ENCODE measurements at places on chromosomes 7 and 10.

GRCh38 chr7:120874722-120875121, 16.8 kb upstream of the TSPAN12 start:
- DNase-seq, result no peak

DNA sequence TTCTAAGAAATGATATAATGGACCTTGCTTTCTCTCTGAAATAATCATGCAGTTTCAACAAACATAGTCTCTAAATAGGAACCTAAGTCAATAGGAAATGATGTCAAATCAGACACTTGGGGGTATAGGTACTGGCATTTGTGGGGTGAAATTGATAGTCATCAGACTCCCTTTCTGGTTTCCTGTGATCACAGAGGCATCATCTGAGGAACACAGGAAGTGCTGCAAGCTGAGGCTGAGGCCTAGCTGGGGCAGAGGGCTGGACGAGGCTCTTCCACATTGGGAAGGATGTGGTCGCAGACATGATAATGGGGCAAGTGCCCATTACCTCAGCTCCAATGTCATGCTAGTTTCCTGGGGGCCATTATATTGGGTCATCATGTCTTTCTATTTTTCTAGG, 33.5 kb upstream of the TARP start:
- no peak for DNase-seq

- no peak for DNase-seq
These were observed 2.6 kb upstream of the TCERG1L start for GRCh38 chr10:131314148-131314547.

GRCh38 chr7:32461484-32461883, 28.7 kb downstream of the LSM5 start:
- DNase-seq, result no peak

DNA sequence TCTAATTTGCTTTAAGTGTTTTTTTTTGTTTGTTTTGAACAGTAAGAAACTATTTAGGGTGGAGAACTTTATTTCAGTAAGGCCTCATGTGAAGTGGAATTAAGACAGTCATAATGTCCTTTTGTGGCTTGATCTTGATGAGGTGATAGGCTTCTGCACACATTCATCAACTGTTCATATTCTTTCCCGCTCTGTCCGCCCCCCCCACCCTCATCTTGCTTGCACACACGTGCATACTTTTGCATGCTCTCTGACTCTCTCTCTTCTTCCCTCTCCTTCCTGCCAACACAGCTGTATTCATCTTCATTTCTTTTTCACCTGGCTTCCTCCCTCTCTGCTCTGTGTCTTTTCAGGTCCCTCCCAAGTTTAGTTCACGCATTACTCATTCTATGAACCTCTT, 429.6 kb downstream of the AUTS2 start:
- DNase-seq, result no peak

DNA sequence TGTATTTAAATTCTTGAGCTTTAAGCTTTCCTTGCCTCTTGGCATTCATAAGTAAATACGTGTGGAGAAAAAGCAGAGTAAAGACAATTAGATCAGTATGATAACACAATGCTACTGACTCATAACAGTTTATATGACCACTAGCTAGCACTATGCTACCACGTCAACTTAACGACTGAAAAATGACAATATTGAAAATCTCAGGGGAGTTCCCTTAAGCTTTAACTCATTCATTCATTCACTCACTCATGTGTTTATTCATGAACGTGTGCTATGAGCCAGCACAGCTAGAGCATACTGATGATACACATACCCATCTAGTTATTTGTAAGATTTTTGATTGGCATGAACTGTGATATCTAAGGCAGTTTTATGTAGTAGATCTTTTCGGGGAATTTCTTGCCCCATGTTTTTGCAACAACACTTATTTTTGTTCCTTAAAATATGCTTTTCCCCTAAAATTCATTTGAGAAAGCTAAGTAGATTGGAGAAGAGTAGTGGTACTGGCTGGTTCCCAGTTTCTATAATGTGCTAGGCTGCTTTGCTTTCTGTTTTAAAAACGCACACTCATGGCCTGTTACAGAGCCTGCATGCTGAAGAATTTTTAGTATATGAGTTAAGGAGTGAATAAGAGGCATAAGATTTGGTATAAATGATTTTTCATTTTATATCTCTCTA, 57.4 kb upstream of the ACBD5 start:
- no peak for DNase-seq

DNA sequence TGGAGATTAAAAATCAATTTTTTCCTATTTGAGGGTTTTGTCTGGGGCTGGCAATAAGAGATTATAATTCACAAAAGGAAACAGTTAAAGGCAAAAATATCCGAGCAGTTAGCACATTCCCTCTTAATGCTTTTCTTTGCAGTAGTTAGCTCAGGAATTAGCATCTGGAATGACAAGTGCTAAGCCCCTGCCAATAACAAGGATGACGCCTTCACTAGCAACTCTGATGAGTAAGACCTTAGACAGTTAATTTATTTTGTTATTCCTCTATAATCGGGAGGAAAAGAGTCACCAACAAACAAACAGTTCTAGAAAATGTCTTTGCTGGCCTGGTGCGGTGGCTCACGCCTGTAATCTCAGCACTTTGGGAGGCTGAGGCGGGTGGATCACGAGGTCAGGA, 151.3 kb downstream of the TRIL start:
- no peak for DNase-seq

DNA sequence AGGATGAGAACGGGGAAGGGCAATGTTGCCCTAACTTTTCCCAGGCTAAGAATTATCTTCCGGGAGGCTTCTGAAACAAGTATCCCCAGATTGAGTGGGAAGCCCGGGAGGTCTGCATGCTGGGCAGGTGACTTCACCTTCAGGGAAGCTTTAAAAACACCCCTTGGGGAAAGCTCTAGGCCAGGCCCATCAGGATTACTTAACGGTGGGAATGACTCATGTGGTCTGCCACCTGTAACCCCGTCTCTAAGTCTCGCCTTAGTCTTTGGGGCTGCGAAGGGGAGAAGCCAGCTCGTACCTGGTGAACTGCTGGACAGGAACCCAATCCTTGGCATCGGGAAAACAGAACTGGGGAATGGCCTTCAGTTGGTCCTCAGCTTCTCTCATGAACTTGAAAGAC, 80.1 kb upstream of the MKRN1 start:
- DNase-seq, result no peak

- DNase-seq, result no peak
These were observed 173.5 kb downstream of the CUX1 start for GRCh38 chr7:101990811-101991418.

- no peak for DNase-seq
These were observed 50.5 kb downstream of the SH3PXD2A start for GRCh38 chr10:103804871-103805270.

DNA sequence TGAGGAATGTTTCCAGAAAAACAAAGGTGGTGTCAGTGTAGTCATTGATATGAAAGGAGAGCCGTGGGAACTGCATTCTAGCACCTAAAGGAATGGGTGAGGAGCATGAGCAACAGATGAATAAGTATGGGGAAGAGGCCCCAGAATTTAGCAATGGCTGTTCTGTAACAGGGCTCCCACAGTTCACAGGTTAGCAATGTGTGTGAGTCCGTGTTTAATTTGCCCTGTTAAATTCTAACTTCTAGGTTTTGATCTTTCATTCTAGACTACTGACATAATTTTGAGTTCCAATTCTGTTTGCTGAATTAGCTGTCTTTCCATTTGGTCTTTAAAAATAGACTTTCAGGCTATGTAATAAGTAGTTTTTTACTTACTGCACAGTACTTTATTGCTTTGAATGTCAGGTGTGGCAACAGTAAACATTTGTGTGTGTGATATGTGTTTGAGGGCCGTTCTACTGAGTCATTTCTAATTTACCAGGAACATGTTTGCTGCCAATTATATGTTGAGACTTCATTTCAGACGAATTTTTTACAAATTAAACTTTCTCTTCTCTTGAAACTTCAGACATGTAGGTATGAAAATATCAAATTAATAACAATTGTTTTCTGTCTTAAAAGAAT, 8.8 kb downstream of the STK17A start:
- no peak for DNase-seq

GRCh38 chr10:79063071-79063491, 5.7 kb upstream of the ZMIZ1 start:
- no peak for DNase-seq

GRCh38 chr10:71678057-71678805, 41.3 kb downstream of the C10orf105 start:
- DNase-seq, result no peak

DNA sequence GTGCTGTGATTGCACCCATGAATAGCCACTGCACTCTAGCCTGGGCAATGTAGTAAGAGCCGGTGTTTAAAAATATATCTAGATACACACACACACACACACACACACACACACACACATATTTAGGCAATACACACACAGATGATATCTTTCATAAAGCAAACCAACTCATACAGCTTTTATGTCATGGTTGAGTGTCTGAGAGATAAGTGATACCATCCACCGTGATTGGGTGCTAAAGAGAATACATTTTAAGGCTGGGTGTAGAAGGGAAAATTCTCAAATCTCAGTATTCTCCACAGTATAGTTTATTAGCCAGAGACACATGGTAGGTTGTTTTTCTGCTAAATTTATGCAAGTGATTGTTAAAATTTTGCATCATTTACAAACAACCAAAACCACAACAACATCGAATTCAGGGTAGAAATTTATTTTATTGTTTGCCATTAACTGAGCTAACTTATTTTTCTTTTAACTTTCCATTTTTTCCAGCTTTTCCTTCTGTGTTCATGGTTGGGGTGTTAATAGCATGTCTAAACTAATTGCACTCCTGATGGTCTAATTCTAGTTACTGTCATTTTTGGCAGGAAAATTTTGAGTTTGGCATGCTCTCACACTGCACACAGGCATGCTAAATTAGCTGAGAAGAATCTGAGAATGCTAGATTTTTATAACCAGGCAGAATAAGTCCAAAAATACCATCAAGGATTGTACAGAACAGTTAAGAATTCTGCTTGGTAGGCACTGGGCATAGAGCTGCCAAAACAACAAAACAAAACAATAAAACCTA, 57.9 kb upstream of the SYPL1 start:
- no peak for DNase-seq

DNA sequence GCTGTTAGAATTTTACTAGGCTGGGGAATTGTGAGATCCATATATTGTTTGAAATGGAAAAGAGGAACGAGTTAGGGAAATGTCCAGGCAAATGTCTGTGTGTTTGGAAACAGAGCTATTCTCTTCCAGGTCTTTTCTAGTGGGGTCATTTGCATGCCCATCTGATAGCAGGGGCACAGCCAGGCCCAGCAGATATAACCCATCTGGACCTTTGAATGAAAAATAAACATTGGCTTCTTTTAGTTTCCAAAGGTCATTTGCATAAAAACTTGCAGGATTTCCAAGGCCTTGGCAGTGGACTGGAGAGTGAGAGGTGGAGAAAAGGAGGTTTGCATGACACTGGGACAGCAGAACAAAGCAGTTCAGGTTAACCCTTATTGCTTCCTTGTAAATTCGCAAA, 188.0 kb upstream of the GPR26 start:
- no peak for DNase-seq

DNA sequence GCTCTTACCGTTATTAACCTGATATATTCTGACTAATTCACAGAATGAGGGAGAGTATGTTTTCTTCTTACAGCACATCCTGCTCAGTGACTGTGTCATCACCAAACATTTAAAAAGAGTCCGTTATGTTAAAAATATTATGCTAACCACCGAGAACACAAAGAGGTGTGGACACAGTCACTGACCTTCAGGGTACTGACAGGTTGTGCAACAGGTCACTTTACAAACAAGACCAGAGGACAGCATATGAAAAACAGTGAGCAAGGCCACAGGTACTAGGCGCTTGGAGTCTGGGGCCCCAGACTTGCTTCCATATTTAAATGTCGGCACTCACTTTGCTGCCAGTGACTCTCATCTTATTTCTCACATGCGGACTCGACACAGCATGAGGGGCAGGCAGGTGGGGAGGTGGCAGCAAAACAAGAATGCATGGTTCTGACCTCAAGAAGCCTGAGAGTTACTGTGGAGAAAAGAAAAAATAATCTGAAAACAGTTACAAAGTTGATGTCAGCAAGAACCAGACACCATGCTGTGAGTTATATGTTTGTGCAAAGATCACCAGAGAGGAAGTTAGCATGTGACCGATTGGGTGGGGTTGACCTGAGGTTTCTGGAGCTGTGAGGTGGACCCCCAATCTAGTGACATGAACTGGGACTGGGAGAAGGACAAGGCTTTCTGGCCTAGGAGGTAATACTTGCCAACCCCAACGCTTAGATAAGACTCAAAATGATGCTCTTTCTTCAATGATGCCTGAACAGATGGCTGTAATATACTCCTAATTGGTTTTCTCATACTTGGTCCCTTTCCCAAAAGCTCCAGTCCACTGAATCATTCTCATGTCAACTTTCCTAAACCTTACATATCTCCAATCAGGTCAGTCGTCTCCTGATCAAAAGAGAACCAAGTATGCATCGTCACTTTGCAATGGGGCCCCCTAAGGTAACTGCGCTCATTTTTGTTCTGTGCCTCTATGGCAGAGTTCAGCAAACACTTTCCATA, 102.4 kb downstream of the HIPK2 start:
- no peak for DNase-seq

- no peak for DNase-seq
These were observed 5.4 kb downstream of the CHST15 start for GRCh38 chr10:124087672-124088634.

- DNase-seq, result no peak
These were observed 279.8 kb downstream of the CAMK1D start for GRCh38 chr10:12628964-12629766.

DNA sequence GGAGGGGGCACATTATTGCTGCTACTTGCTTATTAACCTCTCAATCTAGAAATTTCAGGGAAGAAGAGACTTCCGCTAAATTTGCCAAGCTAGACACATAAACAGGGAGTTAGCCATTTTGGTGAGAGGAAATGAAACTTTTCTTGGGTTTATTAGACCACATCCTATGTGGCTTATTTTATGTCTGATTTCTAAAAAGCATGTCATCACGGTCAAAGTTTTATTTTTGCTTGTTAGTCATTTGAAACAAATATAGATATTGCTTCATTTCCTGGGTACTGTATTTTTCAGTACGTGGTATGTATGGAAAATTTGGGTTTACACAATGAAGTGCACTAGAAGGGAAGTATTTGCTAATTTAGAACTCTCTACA, 144.1 kb downstream of the TCF7L2 start:
- DNase-seq, result no peak

GRCh38 chr10:23094786-23095403, 484 bp upstream of the MSRB2 start:
- no peak for DNase-seq

DNA sequence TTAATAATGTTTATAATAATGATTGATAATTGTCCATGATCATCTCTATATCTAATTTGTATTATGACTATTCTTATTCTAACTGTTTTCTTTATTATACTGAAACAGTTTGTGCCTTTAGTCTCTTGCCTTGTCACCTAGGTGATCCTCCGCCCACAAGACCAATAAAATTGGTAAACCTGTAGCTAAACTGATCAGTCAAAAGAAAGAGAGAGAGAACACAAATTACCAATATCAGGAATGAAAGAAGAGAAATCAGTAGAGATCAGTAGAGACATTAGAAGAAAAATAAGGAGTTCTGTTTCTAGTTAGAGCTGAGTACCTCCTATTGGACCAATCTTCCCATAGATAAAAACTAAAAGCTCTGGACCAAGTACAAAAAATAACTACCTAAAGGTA, 6.1 kb upstream of the COA1 start:
- DNase-seq, result no peak

GRCh38 chr10:90227786-90228185, 526.4 kb downstream of the KIF20B start:
- DNase-seq, result no peak
